ENCODE measurements at places on chromosomes 16 and 17.

GRCh38 chr17:16507918-16508533, 16.0 kb upstream of the LRRC75A start:
- DNase-seq: no peak

- DNase-seq: no peak
Measured at GRCh38 chr17:42321555-42321954, 33.3 kb downstream of the STAT5A start.

DNA sequence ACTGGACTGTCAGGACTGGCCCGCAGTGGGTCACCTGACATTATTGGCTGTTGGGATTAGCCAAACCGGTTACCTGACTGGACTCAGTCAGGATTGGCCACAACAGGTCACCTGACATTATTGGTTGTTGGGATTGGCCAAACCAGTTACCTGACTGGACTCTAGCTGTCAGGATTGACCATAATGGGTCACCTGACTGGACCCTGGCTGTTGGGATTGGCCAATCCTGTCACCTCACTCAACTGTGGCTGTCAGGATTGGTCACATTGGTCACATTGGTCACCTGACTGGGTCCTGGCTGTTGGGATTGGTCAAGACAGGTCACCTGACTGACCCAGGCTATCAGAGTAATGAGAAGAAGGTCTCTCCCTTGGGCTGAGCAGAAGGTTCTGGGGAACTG, 207.7 kb upstream of the SDK2 start:
- DNase-seq: no peak

DNA sequence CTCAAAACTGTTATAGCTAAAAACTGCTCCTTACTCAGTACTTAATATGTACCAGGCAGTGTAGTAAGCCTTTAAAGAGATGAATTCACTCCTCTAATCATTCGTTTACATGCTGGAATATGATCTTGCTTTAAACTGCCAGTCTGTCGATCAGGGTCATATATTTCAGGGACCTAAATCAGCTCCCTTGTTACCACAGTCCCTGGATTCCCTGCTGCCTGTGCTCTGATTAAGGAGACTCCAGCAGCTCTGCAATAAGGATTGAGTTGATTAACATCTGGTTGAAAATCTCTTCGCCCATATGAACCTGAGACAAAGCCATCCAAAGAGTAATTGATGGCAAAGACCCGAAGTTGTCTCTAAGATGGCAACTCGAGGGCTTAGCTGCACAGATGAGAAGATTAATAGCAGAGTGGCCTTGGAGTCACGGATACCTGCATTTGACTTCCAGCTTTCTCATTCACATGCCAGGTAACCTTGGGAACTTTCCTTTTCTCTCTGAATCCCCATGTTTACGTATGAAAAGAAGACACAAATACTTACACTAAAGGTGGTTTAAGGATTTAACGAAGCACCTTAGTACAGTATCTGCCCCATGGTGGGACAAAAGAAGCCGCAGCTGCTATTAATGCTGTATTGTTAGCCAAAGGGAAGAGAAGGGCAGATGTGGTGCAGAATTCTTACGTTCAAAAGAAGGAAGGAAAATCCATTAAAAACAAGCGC, 68.2 kb downstream of the VAT1L start:
- no peak for DNase-seq

DNA sequence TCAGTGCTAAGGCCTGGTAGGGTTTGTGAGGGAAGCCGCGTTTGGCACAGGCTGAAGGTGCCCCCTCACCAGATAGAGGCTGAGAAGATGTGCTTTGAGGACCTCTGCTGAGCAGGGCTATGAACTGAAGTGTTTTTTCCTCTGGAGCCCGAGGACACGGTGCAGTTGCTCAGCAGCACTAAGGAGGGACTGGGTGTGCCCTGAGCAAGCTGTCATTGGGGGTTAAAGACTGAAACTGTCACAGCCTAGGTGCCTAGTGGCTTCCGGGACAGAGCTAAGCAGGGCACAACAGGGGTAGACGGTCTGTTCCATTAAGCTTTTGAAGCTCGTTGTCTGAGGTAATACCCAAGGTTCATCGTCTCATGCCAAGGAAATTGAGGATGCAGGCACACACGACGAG, 24.8 kb upstream of the ASGR2 start:
- DNase-seq: no peak

DNA sequence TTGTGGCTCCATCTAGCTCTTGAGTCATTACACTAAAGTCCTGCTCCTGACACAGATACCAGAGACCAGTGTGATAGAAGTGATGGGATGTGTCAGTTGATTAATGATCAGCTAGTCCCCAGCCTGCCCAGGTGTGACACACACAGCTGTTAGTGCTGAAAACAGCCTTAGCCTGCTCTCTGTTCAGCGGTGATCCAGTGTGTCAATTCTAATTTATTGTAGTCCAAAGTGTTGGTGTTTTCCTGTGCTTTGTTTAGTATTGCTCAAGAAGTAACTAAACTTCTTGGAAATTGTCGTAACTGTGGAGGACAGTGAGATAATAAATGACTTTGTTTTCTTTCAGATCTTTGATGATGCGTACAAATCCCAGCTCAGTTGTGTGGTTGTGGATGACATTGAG, 92.3 kb downstream of the WNT3 start:
- no peak for DNase-seq

DNA sequence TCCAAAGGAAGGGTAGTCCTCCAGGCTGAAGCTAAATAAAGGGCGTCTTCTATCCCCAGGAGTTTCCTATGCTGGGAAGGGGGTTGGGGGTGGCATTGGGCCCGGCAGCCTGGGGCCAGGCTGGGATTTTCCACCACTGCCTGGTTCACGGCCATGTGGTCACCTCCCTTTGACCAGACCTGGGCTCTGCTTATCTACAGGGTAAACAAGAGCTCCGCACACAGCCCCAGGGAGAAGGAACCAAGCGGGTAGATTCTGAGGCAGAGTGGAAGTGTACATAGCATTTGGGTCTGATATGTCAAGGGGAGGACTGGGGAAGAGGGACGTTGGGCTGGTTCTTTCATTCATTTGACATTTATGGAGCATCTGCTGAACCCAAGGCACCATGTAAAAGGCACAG, 27.2 kb upstream of the TMEM220 start:
- DNase-seq: no peak

GRCh38 chr17:82802075-82802780, 37.6 kb downstream of the ZNF750 start:
- no peak for DNase-seq

DNA sequence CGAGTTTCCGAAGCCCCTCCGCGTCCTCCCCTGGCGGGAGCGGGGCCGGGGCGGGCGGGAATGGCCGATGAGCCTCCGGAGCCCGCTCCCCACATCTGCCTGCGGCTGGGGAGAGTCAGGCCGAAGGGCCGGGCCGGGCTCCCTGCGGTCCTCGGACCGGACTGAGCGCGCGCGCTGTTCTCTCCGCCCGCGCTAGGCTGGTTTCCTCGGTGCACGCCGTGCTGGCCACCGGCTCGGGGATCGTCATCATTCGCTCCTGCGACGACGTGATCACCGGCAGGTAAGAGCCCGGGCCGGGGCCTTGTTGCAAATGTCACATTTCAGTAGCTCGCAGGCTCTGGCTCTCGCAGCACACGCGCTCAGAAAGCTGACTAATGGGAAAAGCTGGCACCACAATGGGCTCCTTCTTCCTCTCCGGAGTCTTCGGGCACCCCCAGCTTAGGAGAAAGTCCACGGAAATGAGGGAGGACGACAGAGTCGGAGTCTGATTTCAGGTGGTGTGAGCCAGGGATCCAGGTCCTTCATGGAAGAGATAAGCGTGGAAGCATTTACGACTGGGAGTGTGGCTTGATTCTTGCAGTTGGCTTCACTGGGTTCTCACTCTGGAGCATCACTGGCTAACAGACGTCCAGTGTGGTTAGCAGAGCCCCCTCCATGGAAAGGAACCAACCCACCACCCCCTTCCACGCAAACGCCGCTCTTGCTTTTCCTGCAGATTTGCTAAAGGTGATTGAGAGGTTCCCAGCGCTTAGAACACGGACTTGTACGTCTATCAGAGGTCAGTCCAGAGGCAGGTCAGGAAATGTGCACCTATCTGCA, 715 bp downstream of the TLCD3A start:
- DNase-seq: peak; percentile 88

- no peak for DNase-seq
Measured at GRCh38 chr17:80605326-80606066, 60.9 kb downstream of the RPTOR start.

DNA sequence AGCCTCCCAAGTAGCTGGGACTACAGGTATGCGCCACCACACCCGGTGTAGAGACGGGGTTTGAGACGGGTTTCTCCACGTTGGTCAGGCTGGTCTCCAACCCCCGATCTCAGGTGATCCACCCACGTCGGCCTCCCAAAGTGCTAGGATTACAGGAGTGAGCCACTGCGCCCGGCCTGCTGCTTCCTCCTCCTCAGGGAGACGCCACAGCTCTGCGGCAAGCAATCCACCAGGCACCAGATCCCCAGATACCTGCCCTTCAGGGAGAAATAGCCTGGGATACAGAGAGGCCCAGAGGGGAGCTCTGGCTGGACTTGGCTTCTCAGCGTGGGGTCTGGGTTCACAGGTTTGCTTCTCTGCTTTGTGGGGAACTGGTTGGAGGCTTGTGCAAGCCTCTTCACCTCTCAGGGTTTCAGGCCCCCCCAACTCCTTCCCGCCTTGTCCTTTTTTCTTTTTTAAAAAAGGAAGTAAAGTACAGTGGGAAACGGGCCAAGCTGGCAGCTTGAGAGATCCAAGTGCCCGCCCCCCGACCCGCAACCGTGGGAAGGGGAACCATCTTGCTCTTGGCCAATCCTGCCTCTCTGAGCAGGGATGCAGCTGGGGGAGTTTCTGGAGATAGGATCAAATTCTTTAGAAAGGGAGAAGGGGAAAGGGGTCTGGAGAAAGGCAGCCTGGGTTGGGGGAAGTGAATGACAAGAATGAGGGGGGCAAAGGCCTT, 2.6 kb upstream of the SPHK1 start:
- no peak for DNase-seq

GRCh38 chr17:50620237-50620636, 14.4 kb upstream of the ABCC3 start:
- no peak for DNase-seq

DNA sequence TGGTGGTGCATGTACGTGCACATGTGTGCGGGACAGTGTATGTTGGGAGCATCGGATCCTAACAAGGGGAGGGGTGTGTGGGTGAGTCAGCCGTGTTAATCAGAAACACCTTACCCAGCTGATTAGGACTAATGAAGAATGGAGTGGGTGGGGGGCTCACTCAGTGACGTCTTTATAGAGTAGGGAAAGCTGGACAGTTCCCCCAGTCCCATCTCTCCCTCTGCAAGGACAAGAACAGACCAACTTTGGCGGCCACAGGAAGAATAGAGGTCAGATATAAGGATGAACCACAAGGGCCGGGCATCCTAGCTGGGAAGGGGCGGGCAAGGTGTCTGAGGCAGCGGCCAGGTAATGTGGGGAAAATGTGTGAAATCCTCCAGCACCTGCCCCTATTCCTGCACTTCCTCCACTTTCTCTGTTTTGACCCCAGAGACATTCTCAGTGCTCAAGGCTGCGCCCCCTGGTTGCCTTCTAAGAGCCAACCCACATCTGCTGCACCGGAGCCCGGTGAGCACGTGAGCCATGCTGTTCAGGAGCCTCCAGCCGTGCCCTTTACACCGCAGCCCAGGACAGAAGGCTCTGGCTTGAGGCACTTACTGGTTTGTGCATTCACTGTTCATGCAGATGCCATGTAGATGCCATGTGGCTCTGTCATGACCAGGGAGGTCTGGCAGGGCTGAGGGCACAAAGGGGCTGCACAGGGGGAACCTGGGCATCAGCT, 18.9 kb upstream of the TBX21 start:
- DNase-seq: no peak

All from right kidney (tissue), 9 donors.